ENCODE measurements at places on chromosomes 11 and 22.

GRCh38 chr22:46391486-46392136 is 56.1 kb downstream of the TRMU start:
- DNase-seq, result no peak

DNA sequence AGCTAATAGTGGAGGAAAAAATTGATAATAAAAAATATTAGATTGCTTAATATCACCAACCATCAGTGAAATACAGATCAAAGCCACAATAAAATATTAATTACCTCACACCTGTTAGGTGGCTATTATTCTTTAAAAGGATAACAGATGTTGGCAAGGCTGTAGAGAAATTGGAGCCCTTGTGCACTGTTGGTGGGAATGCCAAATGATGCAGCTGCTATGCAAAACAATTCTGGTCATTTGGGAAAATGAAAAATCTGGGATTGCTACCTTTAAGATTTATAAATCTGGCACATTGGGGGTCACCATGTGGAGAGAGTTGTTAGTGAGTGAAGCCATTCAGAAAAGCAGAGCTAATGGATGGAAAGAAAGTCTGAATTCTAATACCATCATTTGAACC is 143.4 kb downstream of the FCHSD2 start:
- no peak for DNase-seq

GRCh38 chr11:77046060-77046501 is 11.9 kb downstream of the B3GNT6 start:
- DNase-seq, result peak; percentile 45

DNA sequence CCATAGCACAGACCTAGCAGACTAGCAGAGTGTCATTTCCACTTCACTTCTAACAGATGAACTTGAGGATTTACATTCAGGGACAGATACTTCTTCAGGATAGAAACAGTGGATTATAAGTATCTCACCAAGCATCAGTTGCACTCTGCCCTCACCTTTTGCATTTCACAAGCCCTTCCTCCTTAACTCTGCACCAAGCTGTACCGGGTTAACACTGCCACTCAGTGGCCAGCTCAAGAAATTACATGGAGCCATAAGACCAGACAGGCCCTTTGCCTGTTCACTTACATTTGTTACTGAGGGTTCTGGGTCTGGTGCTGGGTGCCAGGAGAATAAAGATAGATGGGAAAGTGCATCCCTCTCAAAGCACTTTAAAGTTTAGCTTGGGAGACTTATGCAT is 309.8 kb downstream of the SHANK2 start:
- no peak for DNase-seq

DNA sequence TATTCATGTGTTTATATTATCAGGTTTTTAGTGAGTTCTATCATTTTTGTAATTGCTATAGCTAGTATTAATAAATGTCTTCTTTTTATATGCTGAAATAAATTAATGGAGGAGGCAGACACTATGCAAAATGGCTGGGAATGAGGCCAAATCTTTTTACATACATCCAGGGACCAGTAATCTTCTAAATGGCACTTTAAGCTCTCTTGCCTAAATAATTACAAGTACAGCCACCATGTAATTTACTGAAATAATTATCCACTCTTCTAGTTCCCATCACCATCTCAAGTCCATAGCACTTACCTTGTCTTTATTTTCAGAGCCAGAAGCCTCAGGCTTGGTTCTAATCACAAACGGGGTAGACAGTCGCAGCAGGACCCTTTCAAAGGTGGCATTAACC is 79.1 kb downstream of the GUCY1A2 start:
- no peak for DNase-seq

DNA sequence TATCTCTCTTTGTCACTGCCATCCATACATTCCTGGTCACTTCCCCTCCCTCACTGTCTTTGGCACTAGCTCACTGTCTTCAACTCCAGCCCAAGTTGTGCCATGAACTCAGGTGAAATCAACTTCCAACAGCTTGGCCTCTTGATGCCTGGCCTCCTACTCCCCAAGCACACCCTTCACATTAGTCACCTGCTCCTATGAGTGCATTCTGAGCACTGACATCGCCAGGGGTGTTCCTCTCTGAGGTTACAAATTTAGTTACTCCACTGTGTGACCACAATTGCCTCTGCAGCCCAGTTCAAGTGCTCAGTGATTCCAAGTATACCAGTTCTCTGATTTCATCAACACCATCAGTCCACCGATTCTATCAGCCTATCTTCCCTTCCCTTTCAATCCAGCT is 10.8 kb downstream of the DRD2 start:
- no peak for DNase-seq

- no peak for DNase-seq
These were observed 349 bp downstream of the TSSC4 start for GRCh38 chr11:2400762-2401435.

- peak; percentile 41 for DNase-seq
These were observed 26.4 kb downstream of the LRFN4 start for GRCh38 chr11:66883016-66883965.

DNA sequence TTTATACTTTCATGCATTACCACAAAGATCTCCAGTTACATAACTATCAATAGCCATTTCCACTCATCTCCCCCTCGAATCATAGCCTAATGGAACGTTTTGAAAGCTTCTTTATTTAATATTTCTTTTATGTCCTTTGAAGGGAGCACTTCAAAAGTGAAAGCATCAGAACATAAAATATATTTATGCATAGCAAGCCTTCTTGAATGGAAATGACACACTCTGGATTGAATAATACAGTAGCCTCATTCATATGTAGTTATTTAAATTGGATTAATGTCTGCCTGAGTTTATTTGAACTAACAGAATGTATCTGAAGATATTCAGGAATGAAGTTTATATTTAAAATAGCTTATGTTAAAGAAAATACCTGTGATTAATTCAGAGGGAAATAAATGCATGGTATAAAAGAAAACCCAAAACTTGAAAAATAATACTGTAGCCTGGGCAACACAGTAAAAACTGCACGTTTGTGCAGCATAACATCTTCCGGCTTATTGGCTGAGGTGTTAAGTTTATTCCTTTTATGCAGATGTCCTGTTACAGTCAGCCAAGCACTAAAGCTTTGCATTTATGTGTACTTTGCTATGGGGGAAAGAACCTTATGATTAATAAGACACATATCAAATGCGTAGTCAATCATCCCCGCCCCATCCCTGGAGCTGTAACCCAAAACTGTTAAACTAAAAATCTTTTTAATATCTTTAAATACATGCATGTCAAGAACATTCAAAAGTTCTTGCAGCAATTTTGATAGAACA is 22.0 kb downstream of the OOSP3 start:
- no peak for DNase-seq

- no peak for DNase-seq
These were observed 6.6 kb downstream of the TCN1 start for GRCh38 chr11:59859673-59860072.

- DNase-seq, result no peak
These were observed 18.5 kb downstream of the PRR33 start for GRCh38 chr11:1873048-1873812.

DNA sequence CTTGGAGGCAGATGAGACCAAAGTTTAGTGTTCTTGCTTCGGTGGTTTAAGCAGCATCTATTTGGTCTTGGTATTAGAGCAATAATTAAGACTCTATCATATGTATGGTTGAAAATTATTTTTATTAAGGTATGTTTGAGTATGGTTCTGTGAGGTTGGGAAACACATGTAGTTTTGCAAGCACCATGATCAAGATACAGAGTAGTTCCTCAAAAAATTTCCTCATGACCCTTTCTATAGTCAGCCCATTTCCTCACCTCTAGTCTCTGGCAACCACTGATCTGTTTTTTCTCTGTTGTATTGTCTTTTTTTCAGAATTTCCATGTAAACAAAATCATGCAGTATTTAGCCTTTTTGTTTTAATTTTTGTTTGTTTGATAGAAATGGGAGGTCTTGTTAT is 18.4 kb downstream of the MTMR3 start:
- DNase-seq, result no peak

DNA sequence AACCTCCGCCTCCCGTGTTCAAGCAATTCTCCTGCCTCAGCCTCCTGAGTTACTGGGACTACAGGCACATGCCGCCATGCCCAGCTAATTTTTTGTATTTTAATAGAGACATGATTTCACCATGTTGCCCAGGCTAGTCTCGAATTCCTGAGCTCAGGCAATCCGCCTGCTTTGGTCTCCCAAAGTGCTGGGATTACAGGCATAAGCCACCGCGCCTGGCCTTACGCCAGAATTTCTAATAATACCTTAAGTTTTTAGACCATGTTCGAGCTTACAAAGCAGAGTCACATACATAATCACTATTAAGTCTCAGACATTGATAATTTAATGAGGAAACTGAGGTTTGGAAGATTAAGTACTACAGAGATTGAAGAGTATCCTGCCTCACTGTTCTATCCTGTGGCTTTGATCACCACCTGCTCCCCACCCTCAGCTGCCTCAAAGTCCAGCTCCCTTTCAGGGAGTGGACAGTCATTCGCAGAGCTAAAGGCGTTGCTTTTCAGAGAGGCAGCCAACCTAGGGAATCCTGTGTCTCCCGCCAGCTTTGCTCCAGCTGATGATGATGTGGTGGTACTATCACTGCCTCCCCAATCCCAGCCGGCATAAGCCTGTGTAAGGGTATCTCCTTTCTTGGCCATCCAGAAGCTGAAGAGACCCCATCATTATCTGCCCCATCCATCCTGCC is 7.7 kb downstream of the UBASH3B start:
- DNase-seq, result no peak

- no peak for DNase-seq
These were observed 133.5 kb downstream of the CACNA1I start for GRCh38 chr22:39703928-39704639.

DNA sequence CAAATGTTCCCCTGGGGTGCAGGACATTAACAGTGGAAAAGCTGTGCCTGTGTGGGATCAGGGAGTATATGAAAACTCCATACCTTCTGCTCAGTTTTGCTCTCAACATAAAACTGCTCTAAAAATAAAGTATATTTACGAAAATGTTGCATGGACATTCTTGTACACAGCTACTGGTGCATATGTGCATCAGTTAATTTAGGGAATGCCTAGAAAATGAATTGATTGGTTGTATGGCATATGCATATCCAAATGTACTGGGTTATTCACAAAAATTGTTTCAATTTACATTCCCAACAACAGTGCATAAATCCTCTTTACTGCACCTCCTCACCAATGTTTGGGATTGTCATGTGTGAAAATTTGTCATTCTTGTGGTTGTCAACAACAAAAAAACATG is 251.1 kb upstream of the MPPED2 start:
- no peak for DNase-seq

GRCh38 chr11:84780689-84781293 is 846.4 kb downstream of the DLG2 start:
- DNase-seq, result no peak

GRCh38 chr11:100105982-100106358 is 581.1 kb upstream of the ARHGAP42 start:
- DNase-seq, result no peak

- no peak for DNase-seq
These were observed 41.0 kb upstream of the XKR3 start for GRCh38 chr22:16866167-16866566.

DNA sequence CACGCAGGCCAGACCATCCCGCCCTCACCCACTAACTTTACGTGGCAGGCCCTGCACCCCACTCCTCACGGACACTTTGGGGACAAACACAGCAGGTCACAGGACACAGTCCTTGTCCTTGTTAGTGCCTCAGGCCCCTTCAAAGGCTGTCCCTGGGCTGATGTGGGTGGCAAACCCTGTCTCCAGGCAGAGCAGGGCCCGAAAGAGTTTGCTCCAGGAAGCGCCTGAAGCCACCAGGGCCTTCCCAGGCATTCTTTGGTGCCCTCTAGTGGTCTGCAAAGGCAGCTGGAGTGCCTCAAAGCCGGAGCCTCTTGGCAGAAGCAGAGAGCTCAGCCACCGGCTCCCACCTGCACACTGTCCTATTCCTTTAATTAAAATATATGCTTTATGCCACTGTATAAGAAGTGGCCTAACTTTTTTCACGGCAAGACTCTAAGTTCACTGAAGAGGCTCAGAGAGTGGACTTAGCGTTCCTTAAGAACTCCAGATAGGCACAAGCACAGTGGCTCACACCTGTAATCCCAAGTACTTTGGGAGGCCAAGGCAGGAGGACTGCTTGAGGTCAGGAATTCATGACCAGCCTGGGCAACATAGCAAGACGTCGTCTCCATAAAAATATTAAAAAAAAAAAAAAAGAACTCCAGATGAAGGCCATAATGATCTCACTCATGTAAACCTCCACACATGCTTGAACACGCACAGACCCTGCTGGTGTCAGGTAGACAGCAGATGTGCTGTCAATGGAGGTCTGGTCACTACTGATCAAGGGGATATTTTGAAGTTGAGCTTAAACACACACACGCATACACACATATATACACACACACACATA is 11.1 kb downstream of the TXN2 start:
- peak; percentile 70 for DNase-seq

DNA sequence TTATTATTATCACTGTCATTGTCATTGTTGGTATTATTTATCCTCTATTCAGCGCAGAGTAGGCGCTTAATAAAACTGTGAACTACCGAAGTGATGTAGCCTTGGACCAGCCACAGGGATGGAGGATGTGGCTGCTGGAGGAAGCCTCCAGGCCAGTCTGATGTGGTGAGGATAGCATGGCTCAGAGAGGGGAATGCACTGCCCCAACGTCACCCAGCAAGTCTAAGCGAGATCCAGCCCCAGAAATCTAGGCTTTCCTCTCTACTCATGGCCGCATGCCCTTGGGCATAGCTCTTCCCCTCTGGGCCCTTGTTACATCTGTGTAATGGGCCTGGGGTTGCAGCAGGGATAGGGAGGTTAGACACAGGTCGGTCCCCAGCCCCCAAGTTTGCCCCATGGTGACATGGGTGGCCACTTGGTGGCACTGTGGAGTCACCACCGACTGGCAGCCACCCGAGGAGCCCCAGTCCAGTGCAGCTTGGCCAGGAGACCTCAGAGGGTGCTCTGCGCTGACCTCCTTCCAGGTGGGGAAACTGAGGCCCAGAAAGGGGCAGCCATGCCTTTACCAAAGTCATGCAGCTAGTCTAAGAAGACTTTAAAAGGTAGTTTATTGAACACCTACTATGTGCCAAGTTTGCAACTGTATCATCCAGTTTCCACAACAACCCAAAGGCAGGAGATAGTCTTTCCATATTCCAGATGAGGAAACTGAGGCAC is 395.7 kb downstream of the MN1 start:
- no peak for DNase-seq

GRCh38 chr11:2420502-2421225 is 20.1 kb downstream of the TSSC4 start:
- DNase-seq, result peak; percentile 40
